Cardiac atrium fibroblast (primary cell): ENCODE measurements at places on chromosomes 13 and 19. TPM values are rescaled to one million over a fixed set of nuclear protein-coding genes. Genes with fewer than 3 reads are reported as not detected.

The ZNF493 gene
- total RNA-seq = 2.5 and 7.5 TPM in 2 replicates

The ZNF575 gene
- total RNA-seq = not detected in 2 replicates

The PTGER1 gene
- total RNA-seq = 0.72 and 1.3 TPM in 2 replicates

The EPN1 gene
- 128 and 139 TPM in 2 replicates for total RNA-seq

The TEX26 gene
- total RNA-seq = not detected in 2 replicates

The C19orf85 gene
- not detected in 2 replicates for total RNA-seq

The ZNF730 gene
- total RNA-seq = 0.18 and 0.97 TPM in 2 replicates

The CLIP3 gene
- 9.2 and 10.5 TPM in 2 replicates for total RNA-seq

The CAMSAP3 gene
- total RNA-seq = under 0.01 TPM in 1 of 2 replicates, not detected in the other

The ZNF808 gene
- total RNA-seq = 4.5 and 9.7 TPM in 2 replicates

The KLK12 gene
- total RNA-seq = not detected in 2 replicates

The KCNRG gene
- total RNA-seq = 0.49 TPM in 1 of 2 replicates, not detected in the other

The IGFL2 gene
- not detected in 2 replicates for total RNA-seq

The APOC4 gene
- not detected in 2 replicates for total RNA-seq

The FUT6 gene
- total RNA-seq = not detected in 2 replicates

The HTR2A gene
- total RNA-seq = 0.49 and 0.72 TPM in 2 replicates

The KLK14 gene
- total RNA-seq = not detected in 2 replicates

The LRRC63 gene
- not detected in 2 replicates for total RNA-seq

The CNFN gene
- total RNA-seq = not detected in 2 replicates

The SIGLEC12 gene
- not detected in 2 replicates for total RNA-seq

The N4BP2L1 gene
- 0.81 and 7.0 TPM in 2 replicates for total RNA-seq

The FCAR gene
- total RNA-seq = not detected in 2 replicates

The CEACAM16 gene
- total RNA-seq = not detected in 2 replicates

The HIPK4 gene
- total RNA-seq = not detected in 2 replicates

The ARHGAP45 gene
- 4.9 and 8.1 TPM in 2 replicates for total RNA-seq

The CACNA1A gene
- total RNA-seq = 2.3 and 5.0 TPM in 2 replicates

The TGFBR3L gene
- total RNA-seq = 0.16 TPM in 1 of 2 replicates, not detected in the other

The PRKCG gene
- 0.49 TPM in 1 of 2 replicates, not detected in the other for total RNA-seq

The LSR gene
- total RNA-seq = 1.6 and 2.2 TPM in 2 replicates

The WDR62 gene
- 1.3 and 1.6 TPM in 2 replicates for total RNA-seq

The GIPC3 gene
- 0.18 and 0.32 TPM in 2 replicates for total RNA-seq

The ZNF582 gene
- total RNA-seq = 1.6 and 3.2 TPM in 2 replicates

The GFY gene
- not detected in 2 replicates for total RNA-seq

The DCT gene
- total RNA-seq = not detected in 2 replicates

The ZNF536 gene
- not detected in 2 replicates for total RNA-seq

The ZNF30 gene
- 0.36 and 3.1 TPM in 2 replicates for total RNA-seq

The ZNF66 gene
- total RNA-seq = 0.72 and 0.97 TPM in 2 replicates
